Activated naive CD8-positive, alpha-beta T cell treated with anti-CD3 and anti-CD28 coated beads, Interleukin-2, amount 10 ng/mL, durations not matched to agents 7 days and 5 days (primary cell): ENCODE measurements at places on chromosomes 3 and 15. TPM values are rescaled to one million over a fixed set of nuclear protein-coding genes. Genes with fewer than 3 reads are reported as not detected.

- no peaks in the 10 kb centered on the region for H3K36me3 ChIP-seq
- H3K27ac ChIP-seq: no peak overlapping the region
- no peaks in the 10 kb centered on the region for H3K27me3 ChIP-seq
- DNase-seq: no peak
- peaks cover 2% of the 10 kb centered on the region for H3K4me1 ChIP-seq
These were observed 3.1 kb upstream of the TPRG1 start for GRCh38 chr3:189168711-189169110.

- no peak overlapping the region for H3K27ac ChIP-seq
- H3K4me3 ChIP-seq: no peak overlapping the region
- no peaks in the 10 kb centered on the region for H3K36me3 ChIP-seq
- DNase-seq: no peak
- H3K27me3 ChIP-seq: peaks cover 3% of the 10 kb centered on the region
- H3K4me1 ChIP-seq: peaks cover 6% of the 10 kb centered on the region
These were observed 111.7 kb downstream of the ADCY5 start for GRCh38 chr3:123337226-123337625.

- H3K36me3 ChIP-seq: no peaks in the 10 kb centered on the region
- H3K27ac ChIP-seq: no peak overlapping the region
- no peaks in the 10 kb centered on the region for H3K4me1 ChIP-seq
- no peak for DNase-seq
- H3K4me3 ChIP-seq: no peak overlapping the region
- H3K27me3 ChIP-seq: no peaks in the 10 kb centered on the region
These were observed 72.9 kb downstream of the EPHA3 start for GRCh38 chr3:89180334-89180733.

The ESYT3 gene
- 0.26 TPM for total RNA-seq
